ENCODE measurements at places on chromosomes 7 and 10.

GRCh38 chr7:29262191-29262917, 67.8 kb downstream of the CHN2 start:
- DNase-seq, result no peak

GRCh38 chr7:157120181-157120580, 18.5 kb upstream of the UBE3C start:
- no peak for DNase-seq

- no peak for DNase-seq
These were observed 340.2 kb upstream of the CELF2 start for GRCh38 chr10:10677479-10677878.

- DNase-seq, result no peak
These were observed 28.2 kb upstream of the ASL start for GRCh38 chr7:66047426-66047825.

GRCh38 chr7:130452951-130453350, 12.1 kb upstream of the CEP41 start:
- no peak for DNase-seq

DNA sequence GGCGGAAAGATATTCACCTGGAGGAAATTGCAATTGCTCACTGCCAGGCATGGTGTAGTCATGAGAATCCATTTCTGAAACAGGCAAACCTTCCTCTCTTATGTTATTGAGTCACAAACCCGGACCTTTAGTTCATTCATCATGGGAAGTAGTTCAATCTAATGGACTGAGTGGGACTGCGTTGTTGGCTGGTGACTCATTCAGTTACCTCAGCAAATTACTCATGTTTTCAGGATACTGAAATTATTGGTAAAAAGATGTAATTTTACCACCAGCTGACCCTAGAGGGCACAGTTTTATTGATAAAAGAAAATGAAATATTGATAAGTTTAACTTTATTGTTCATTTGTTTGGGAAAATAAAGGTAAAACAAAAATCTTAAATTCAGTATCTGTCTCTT, 1194.4 kb upstream of the SORCS1 start:
- DNase-seq, result no peak

- peak; percentile 73 for DNase-seq
These were observed 20.1 kb downstream of the P4HA1 start for GRCh38 chr10:73076360-73077183.

- DNase-seq, result peak; percentile 86
These were observed at the start of gene KMT2E for GRCh38 chr7:105013816-105014692. KMT2E (plus strand) TSS chr7:105014205; CDS start chr7:105040953, 26,748 bp downstream.

GRCh38 chr10:58976254-58976653, 200.2 kb upstream of the PHYHIPL start:
- DNase-seq, result no peak

Measured in midbrain (tissue), 1 donor.